Left hindlimb (tissue), 1 donor: ENCODE measurements at places on chromosomes 16 and 17.

DNA sequence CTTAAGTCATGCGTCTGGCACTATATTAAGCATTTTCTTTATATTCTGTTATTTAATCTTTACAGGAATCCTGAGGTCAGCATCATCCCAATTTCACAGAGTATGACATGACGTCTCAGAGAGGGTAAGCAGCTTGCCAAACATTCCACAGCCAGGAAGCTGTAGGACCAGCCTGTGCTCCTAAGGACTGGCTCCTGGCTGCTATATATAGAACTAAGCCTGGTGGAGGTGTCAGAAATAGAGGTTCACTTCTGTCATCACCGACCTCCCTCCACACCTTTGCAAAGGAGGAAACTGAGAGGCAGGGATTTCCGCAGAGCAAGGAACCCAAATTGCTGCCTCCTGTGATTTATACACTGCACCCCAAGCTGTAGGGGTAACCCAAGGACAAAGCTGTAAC is 37.9 kb upstream of the NDRG4 start:
- no peak for DNase-seq

DNA sequence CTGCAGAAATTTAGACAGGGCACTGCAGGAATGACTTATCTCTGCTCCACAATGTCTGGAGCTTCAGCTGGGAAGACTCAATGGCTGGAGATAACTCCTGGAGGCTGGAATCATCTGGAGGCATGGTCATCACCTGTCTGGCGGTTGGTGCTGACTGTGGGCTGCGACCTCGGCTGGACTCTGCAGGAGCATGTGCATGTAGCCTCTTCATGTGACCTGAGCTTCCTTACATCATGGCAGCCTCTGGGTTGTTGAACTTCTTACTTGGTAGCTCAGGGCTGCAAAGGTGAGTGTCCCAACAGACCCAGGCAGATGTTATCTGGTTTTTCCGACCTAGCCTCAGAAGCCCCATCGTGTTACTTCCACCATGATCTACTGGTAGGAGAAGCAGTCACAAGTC is 188.2 kb upstream of the RPL38 start:
- DNase-seq, result no peak

DNA sequence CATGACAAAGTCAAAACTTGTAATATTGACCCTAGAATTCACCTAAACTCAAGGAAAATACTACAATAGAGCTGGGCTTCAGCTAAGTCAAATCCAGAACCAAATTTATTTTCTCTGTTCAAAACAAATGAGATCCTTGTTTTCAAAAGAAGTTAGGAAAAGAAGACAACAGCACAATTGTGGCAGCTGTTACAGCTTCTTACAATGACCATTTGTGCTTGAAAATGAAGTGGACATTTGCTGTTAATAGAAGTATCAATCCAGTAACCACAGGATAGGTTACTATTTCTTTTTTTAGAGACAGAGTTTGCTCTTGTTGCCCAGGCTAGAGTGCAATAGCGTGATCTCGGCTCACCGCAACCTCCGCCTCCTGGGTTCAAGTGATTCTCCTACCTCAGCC is 44.4 kb downstream of the APPBP2 start:
- DNase-seq, result no peak

DNA sequence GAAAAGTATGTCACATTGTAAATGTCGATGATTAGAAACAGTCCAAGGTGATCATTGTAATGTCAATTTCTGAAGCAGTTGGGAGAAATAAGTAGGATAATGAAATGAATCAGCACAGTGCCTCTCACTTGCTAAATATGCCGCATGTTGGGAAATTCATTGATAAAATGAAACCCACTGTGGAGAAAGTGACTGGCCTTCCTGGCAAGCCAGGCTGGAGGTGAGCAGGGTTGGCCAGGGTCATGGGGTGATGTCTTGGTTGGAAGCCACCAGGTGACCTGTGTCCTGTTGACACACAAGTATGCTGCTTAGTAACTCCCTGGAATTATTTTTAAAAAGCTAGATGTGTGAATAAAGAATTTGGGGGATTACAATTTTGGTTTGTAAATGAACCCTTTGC is 14.9 kb upstream of the WNT9B start:
- no peak for DNase-seq

DNA sequence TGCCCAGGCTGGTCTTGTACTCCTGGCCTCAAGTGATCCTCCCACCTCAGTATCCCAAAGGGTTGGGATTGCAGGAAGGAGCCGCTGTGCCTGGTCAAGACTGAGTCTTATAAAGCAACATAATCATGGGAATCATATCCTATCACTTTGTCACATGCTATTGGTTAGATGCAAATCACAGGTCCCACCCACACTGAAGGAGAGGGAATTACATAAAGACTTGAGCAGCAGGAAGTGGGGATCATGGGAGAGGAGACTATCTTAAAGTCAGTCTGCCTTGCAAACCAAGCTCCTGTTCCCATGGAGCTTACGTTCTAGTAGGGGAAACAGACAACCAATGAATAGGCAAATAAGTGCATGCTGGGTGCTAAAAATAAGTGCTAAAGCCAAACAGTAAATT is 28.3 kb upstream of the TENT4B start:
- no peak for DNase-seq

- DNase-seq, result no peak
Observed at GRCh38 chr17:57663326-57664070, 81.6 kb downstream of the CCDC182 start.

- no peak for DNase-seq
Observed at GRCh38 chr17:59722623-59723022, 15.2 kb downstream of the VMP1 start.

- DNase-seq, result no peak
Observed at GRCh38 chr17:1134634-1135324, 45.0 kb downstream of the ABR start.

DNA sequence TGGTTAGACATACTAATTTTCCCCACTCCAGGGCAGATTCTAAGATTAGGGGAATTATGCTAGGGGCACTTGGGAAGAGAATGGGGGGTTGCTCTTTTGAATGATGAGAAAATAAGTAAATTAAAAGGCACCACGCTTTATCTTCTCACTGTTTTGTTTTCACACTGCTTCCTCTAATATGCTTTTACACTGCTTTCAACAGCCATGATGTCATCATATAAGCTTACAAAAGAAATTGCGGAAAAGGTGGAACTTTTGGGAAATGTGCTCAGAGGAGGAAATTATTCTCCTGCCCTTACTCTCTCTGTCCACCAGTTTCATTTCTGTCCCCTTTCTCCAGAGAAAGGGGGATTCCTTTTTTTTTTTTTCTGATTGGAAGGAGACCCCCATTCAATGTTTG is 308.2 kb downstream of the TOX3 start:
- no peak for DNase-seq

GRCh38 chr17:63399856-63400255 is 46.2 kb downstream of the CYB561 start:
- peak; percentile 86 for DNase-seq

GRCh38 chr17:74190807-74191406 is 12.6 kb upstream of the RPL38 start:
- no peak for DNase-seq

DNA sequence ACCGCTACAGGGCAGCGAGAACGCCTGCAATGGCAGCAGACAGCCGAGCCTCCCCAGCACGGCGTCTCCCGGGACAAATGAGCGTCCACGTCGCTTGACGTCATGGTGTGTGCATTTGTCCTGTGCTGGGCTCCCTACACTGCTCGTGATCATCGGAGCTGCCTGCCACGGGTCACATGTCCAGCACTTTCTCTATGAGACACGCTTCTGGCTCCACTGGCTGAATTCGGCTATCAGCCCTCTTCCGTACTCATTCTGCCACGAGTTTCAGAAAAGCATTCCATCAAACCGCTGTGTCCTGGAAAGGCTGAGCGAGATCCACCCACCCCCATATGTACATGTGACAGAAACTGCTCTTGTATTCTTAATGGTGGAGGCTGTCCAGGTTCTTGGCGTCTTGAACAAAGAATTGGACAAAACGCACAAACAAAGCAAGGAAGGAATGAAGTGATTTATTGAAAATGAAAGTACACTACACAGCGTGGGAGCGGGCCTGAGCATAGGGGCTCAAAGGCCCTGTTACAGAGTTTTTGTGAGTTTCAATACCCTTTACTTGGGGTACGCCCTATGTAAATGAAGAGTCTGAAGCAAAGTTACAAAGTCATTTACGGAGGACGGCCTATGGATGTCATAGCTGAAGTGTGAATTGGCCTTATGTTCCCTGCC is 28.5 kb upstream of the SHCBP1 start:
- DNase-seq, result no peak
